ENCODE measurements at places on chromosomes 2 and 18. TPM values are rescaled to one million over a fixed set of nuclear protein-coding genes. Genes with fewer than 3 reads are reported as not detected.

The DUSP19 gene
- polyA plus RNA-seq: 2.7 TPM

The ASB18 gene
- 12.9 TPM for polyA plus RNA-seq

- DNase-seq: no peak
Observed at GRCh38 chr2:82852787-82853186, 1606.3 kb downstream of the SUCLG1 start.

GRCh38 chr2:160667811-160668210 lies 174.2 kb upstream of the RBMS1 start:
- DNase-seq: no peak

The CARF gene
- 11.4 TPM for polyA plus RNA-seq

The MAT2A gene
- 268 TPM for polyA plus RNA-seq

- DNase-seq: no peak
Observed at GRCh38 chr2:224520064-224520463, 65.1 kb downstream of the CUL3 start.

DNA sequence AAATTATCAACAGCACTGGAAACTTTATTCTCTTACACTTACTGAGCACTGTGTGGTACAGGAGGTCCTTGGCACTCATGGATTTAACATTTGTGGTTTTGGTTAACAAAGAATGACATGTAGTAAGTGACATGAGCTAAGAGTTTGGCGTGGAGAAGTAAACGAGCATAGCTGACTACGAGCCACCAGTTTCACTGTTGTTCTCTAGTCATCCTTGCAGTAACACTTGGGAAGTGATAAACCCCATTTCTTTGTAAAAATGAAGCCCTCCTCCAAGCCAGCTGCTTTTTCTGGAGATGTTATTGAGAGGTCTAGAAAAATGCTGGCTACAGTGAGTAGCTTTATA lies 32.7 kb downstream of the QPCT start:
- peak; percentile 48 for DNase-seq

DNA sequence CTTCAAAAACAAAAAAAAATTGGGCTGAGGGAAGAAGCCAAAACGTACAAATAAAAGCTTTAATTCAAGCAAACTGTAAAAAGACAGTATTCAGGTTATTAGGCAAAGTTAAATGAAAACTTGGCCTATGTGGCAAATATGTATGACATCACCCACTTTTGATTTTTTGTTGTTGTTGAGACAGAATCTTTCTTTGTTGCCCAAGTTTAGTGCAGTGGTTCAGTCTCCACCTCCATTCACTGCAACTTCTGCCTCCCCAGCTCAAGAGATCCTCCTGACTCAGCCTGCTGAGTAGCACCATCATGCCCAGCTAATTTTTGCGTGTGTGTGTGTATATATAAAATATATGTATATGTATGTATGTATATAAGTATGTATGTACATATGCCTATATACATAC lies 440.4 kb upstream of the NRXN1 start:
- no peak for DNase-seq

The KLHL30 gene
- 21.4 TPM for polyA plus RNA-seq

The DAW1 gene
- not detected for polyA plus RNA-seq

GRCh38 chr18:34222307-34223163 lies 2.2 kb downstream of the NOL4 start:
- peak; percentile 66 for DNase-seq

The SGPP2 gene
- 1.7 TPM for polyA plus RNA-seq

DNA sequence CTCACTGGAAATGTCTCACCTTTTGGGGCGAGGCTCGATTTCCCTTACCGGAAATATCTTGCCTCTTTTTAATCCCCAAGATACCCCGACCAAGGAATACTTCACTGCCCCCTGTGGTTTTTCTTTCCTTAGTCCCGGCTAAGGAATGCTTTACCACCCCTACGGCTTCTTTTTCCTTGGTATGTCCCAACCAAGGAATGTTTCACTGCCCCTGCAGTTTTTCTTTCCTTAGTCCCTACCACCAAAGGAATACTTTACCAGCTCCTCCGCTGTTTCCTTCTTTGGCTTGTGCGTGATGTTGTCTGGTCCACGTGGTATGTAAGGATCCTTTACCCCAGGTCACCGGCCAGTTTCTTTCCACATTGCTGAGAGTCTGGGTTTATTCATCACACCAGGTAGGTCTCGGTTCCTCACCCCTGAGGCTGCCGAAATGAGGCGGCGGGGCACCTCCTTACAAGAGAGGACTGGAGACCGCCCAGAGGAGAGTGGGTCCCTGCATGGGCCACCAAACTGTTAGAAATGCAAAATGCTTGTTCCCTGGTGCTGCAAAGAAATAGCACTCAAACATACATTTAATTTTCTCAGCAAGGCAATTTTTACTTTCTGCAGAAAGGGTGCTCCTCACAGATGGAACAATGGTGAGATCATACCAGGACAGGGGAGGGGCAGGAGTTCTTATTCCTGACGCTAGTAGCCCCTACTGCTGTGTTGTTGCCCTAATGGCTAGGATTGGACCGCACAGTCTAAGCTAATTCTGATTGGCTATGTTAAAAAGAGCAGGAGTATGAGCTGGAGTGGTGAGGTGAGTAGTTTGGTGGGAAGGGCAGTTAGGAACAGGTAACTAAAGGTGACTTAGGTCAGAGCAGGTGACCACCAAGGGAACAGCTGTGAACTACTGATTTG lies 33.4 kb upstream of the CLASP1 start:
- DNase-seq: no peak

DNA sequence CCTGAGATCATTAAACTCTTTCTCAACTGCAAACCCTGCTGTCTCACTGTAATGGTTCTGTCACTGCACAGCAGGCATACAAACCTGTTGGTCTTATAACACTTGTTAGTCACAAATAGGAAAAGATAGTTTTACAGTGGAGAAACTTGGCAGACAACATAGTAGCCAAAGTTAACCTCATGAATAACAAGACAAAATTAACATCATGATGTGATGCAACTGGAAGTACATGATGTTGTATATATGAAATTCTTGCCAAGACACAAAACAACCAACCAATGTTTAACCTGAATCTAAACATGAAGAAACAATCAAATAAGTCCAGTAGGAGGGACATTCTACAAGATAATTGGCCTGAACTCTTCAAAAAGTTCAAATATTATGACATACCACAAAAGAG lies 189.3 kb downstream of the RNF152 start:
- peak; percentile 16 for DNase-seq

- DNase-seq: no peak
Observed at GRCh38 chr2:172374318-172375240, 52.8 kb upstream of the ITGA6 start.

- peak; percentile 63 for DNase-seq
Observed at GRCh38 chr18:37403100-37403781, 162.4 kb downstream of the CELF4 start.

Measured in muscle of back (tissue), 13 donors.